ENCODE measurements at places on chromosomes 3 and 15.

GRCh38 chr3:142007710-142008399, 131.4 kb downstream of the ATP1B3 start:
- no peak for DNase-seq

DNA sequence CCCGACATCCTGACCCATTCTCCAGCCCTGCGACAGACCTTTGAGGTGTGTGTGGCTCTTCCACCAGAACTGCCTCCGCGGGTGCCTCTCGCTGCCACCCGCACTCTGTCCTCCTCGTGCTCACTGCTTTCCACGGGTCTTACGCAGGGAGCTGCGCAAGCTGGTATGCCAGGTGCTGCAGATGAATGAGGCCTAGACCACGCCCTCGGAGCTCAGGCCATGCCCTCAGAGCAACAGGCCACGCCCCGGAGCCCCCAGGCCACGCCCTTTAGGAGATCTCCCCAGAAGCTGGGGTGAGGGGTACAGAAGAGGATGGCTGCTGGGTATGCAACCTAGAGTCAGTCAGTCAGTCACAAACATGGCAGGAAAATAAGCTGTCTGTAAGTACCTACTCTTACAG, 300.3 kb downstream of the GABRG3 start:
- peak; percentile 73 for DNase-seq

GRCh38 chr3:50146316-50146901, 8.7 kb upstream of the SEMA3F start:
- no peak for DNase-seq

DNA sequence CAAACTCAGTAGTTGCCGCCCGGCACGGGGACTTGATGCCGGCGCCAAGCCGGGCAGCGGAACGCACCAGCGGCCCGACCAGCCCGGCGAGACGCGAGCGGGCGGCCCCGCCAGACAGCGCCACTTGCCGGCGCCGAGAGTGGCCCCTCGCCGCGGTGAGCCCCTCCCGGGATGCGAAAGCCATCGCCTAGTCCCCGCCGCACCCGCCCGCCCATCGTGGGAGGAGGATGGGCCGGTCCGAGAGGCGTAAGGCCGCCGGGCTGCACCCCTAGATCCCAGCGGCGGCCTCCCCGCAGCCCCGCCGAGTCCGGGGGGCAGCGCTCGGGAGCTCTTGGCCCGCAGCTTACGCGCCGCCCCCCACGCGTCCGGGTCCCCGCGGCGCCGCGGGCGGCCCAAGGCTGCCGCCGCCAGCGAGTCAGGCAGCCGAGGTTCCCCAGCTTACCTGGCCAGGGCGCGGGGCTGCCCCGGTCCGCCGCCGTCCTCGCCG, 609 bp downstream of the GOLGA8A start:
- DNase-seq: no peak

DNA sequence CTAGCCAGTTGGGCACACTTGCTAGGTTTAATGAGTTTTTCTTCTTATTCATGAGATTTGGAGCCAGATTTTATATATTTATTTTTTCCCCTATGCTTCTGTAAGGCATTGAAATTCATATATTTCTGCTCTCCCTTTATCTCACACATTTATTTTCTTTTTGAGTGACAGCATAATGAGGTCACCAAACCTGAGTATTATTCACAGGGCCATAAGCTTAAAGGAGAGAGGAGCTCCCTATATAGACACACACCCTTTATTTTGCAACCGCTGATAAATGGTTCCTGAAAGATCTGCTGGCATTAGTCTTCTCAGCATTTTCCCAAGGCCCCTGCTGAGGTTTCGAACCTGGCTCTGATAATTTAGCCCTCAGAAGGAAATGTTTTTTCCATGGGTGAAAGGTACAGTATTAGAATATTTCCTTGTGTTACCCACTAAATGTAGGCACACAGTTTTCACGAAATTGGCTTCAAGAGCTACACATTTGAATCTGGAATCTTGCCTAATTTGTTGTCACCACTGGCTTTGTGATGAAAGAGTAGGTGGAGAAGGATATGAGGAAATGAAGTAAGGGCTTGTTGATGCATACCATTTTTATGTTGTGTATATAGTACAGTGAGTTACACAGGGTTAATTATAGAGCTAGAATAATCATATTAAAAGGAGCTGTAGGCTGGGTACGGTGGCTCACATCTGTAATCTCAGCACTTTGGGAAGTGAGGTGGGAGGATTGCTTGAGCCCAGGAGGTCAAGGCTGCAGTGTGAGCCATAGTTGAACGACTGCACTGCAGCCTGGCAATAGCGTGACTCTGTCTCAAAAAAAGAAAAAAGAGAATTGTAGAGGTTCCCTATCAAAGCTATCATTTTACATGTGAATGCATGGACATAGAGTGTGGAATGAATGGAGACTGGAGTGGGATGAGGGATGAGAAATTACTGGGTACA, 6.5 kb downstream of the KLHL18 start:
- no peak for DNase-seq

DNA sequence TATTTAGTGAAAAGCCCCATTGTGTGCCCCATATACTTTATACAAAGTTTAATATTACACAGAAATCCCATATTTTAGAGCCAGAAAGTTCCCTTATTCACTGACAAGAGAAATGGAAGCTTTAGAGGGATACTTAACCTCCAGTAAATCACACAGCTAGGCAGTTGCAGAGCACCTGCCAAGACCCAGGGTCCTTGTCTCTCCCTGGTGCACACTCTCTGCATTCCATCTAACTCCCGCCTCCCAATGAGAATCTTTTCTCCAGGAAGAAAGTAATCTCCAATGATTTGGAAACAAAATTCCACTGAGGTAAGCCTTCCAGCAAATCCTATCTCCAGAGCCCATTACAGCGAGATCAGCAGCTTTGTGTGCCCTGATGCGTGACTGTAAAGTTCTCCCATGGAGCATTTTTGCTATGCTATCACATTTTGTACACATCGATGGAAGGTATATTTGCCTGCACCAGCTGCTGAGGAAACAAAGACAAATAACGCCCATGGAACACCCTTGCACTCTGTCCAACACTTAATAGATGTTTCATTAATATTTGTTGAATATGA, 41.4 kb downstream of the ULK4 start:
- DNase-seq: no peak

DNA sequence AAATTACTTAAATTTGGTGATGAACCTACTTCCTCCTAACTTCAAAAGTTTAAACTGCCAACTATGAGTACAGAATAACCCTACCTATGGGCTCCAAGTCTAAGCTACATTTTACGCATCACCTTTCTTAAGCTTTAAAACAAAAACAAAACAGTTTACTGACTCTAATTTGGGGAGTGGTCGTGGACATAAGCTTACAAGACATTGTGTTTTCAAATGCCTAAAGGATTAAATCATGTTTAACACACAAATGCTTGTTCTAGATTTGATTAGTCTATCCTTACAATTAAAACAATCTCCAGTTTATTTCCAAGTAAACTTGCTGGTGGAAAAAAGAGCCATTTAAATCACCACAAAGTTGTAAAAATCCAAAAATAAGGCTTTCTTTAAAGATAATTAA, 62.2 kb downstream of the UACA start:
- DNase-seq: no peak

DNA sequence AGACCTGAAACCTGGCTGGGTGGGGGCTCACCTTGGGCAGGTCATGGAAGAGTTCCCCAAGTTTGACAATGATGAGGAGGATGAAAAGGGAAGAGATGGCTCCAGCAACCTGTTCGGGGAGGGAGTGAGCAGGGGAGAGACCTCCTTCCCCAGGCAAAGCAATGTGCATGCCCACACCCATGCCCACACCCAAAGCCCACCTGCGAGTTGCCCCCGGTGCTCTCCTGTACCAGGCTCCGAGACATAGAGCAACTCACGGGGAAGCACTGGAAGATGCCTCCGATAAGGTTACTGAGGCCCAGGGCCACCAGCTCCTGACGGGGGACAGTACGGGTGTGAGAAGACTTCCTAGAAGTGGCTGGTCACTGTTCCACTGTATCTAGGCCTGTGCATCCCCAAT, 4.9 kb downstream of the SLC26A6 start:
- DNase-seq: no peak

DNA sequence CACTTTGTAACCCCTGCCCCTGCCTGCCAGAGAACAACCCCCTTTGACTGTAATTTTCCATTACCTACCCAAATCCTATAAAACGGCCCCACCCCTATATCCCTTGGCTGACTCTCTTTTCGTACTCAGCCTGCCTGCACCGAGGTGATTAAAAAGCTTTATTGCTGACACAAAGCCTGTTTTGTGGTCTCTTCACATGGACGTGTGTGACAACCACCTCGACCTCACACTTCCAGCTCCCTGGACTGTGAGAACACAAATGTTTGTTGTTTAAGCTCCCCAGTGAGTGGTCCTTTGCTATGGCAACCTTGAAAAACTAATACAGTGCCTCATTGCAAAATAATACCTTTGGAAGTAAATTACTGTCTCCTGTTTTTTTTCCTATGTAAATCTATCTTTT, 299.2 kb upstream of the POU1F1 start:
- no peak for DNase-seq

DNA sequence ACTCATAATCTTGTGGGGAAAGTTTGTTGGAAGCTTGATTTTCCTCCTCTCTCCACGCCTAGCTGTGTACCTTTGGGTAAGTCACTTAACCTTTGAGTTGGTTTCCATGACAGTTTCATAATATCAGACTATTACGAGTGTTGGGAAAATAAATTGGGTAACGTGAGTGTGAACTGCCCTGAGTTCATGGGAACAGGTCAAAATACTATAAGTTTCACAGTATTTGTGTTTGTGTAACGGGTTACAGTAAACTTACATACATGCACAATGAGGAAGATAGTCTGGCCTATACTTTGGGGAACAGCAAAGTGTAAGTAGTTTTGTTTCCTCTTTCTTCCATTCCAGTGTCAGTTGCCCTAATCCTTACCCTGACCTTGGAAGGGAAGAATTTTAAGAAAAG, 509.9 kb downstream of the MECOM start:
- no peak for DNase-seq

GRCh38 chr3:41975416-41976103, 13.7 kb upstream of the ULK4 start:
- no peak for DNase-seq

GRCh38 chr15:58742819-58743502, 6.5 kb downstream of the ADAM10 start:
- DNase-seq: no peak

DNA sequence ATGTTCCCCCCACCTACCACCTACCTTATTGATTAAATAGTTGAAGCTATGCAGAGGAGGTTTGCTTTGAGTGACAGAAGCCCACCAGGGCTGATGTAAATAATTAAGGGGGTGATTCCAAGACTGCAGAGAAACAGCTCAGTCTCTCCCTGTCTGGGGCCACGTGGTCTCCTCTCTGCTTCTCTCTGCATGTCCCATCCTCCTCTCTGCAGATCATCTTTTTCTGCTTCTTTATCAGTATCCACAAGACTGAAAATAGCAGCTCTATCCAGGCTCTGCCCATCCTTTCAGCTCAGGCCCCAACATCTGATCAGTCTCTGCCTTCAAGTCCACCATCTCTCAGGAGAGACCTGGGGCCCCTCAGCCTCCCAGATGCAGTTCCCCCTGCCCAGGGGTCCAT, 110.8 kb downstream of the ANP32A start:
- DNase-seq: no peak

GRCh38 chr3:52240059-52240885, 1.3 kb upstream of the TWF2 start:
- DNase-seq: no peak

DNA sequence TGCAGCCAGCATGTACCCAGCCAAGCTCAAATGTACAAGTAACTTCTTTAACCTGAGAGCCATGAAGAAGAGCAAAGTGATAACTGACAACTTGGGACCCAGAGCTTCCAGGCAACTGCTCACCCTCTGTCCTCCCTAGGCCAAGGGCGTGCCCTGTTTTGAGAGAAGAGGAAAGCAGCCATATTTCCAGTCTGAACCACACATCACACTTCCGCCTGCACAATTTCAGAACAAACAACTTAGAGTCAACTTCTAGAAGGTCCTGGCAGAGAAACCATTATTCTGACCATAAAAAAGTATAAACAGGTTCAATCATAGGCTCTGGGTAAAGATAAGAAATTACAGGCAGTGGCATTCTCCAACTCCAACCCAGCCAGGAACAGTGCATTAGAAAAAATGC, 50.1 kb downstream of the ITGB5 start:
- DNase-seq: no peak

DNA sequence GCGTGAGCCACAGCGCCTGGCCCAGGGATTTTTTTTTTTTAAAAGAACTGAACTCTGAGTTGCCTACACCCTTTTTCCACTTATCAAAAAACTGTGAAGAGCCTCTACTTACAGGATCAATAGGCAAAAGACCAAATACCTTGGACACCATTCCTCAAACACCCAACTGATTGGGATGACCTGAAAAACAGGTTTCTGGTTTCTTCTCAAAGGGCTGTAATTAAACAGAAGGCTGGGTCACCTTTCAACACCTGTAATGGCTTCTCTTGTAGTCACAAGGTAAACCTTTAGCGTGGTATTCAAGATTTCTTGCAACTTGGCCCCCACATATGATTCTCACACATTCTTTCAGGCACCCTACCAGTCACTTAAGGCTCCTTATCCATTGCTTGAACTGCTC, 38.4 kb upstream of the PLXND1 start:
- no peak for DNase-seq

- no peak for DNase-seq
Measured at GRCh38 chr3:46884929-46885328, 7.4 kb downstream of the PTH1R start.

GRCh38 chr3:30607032-30607833, 832 bp downstream of the TGFBR2 start:
- DNase-seq: no peak

DNA sequence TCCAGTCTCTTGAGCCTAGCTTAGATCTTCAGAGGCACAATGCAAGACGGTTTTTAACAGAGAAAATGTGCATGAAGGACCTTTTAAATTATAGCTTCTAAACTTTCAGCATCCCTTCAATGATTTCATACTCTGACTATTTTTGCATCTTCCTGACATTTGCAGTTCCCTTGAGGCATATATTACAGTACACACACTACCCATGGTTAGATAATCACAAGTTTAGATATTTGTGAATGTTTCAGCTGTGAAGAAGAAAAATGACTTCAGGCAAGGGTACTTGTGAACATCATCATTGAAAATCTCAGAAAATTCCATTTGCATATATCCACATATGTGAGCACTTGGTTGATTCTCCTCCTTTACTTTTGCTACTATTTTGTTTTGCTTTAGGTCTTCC, 341.5 kb downstream of the ROBO2 start:
- no peak for DNase-seq

- no peak for DNase-seq
Measured at GRCh38 chr15:76626611-76627010, 278.5 kb downstream of the SCAPER start.

GRCh38 chr3:194592798-194593752, 40.1 kb downstream of the TMEM44 start:
- no peak for DNase-seq

- DNase-seq: no peak
Measured at GRCh38 chr3:58484045-58484721, 7.7 kb upstream of the KCTD6 start.

GRCh38 chr15:79283252-79284048, 928 bp downstream of the ANKRD34C start:
- DNase-seq: no peak

GRCh38 chr3:123562547-123562946, 22.3 kb downstream of the HACD2 start:
- DNase-seq: no peak

Data from NCI-H1417 treated with DMSO at 0.1 percent for 48 hours (cell line).